Mesothelial cell of epicardium (in vitro differentiated cells): ENCODE measurements at places on chromosomes 2 and 18. TPM values are rescaled to one million over a fixed set of nuclear protein-coding genes. Genes with fewer than 3 reads are reported as not detected.
A peak's percentile ranks its signal among the peaks of the same experiment; 100 is the strongest.

GRCh38 chr2:172207911-172208310, 105.2 kb upstream of the DLX2 start:
- DNase-seq = no peak

DNA sequence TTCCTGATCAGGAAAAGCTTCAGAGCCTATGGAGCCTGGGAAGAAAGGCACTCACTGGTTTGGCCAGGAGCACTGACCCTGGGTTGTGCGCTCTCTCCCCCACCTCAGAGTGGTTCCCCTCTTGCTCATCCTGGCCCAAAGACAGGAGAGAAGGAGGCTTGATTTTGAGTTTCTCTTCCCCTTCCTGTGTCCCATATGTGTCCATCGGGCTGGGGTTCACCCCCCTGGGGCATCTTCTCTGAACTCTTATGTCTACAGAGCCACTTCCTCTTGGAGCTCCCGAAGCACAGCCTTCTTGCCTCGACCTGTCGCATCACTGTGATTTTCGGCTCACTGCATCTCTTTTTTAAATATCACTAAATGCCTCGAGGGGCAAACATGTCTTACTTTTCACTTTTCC, 692.3 kb downstream of the RNF144A start:
- no peak for DNase-seq

Gene SPC25
- 9.1 to 10.3 TPM (median 10.1 TPM) in 3 replicates for total RNA-seq

- DNase-seq = no peak
Measured at GRCh38 chr2:186542002-186542401, 47.9 kb upstream of the ITGAV start.

GRCh38 chr18:22355598-22355997, 62.1 kb downstream of the CTAGE1 start:
- DNase-seq = no peak

- peak; percentile 68 for DNase-seq
Measured at GRCh38 chr2:126776692-126777619, 121.0 kb downstream of the GYPC start.

GRCh38 chr18:32040936-32041335, 22.3 kb downstream of the RNF125 start:
- DNase-seq = no peak

Gene GKN2
- not detected in 3 replicates for total RNA-seq

DNA sequence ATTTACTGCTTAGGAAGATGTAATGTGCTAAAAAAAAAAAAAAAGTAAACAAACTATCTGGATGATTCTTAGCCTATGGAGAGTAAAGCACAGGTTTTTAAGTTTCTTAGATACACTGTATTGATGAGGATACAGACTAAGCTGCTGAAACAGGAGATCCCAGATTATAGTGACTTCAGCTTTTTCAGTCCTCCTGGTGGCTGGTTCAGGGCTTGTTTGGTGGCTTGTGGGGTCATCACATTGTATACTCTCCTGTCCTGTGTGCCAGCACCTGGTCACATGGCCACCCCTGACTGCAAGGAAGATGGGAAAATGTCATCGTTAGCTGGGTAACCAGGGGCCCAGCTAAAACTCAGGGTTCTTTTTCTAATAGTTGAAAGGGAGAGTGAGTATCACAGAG, 31.4 kb downstream of the RAB31 start:
- no peak for DNase-seq

GRCh38 chr2:17594533-17595401, 54.3 kb downstream of the VSNL1 start:
- no peak for DNase-seq

Gene C2orf66
- 0.18 to 0.44 TPM (median 0.27 TPM) in 3 replicates for total RNA-seq

GRCh38 chr18:36451454-36452251, 154.1 kb downstream of the FHOD3 start:
- DNase-seq = no peak

DNA sequence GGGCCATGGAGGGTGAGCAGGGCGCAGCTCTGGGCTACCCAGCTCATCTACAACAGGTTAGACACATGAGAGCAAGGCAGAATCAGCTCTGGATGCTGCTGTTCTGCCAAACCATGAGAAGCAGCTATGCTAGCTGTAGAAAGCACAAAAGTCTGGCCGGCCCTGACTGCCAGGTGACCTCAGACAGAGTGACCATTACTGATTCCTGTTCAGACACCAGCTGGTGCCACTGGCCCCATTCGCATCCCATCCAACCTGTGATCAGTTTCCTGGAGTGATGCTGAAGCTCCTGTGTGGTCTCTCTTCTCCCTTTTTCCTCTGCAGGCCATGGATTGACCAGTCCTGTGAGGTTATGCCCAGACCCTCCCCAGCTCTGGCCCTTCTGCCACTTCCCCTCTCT, 14.3 kb downstream of the RBMS1 start:
- no peak for DNase-seq
